NCI-H526 treated with DMSO at 0.1 percent for 48 hours (cell line): ENCODE measurements at places on chromosomes 6 and 20.

- DNase-seq, result no peak
Observed at GRCh38 chr20:54643761-54644160, 168.4 kb downstream of the DOK5 start.

DNA sequence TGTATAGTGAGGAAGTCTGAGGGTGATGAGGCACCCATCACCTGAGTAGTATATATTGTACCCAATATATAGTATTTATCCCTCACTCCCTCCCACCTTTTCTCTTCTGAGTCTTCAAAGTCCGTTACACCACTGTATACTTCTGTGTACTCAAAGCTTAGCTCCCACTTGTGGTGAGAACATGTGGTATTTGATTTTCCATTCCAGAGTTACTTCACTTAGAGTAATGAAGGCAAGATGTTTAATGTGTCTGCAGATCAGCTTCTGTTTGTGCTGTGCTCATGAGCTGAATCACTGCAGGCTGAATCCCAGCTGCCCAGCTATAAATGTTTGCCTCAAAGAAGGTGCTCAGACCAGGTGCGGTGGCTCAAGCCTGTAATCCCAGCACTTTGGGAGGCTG is 139.3 kb upstream of the FOXA2 start:
- DNase-seq, result no peak

GRCh38 chr20:23257848-23258746 is 92.5 kb upstream of the NXT1 start:
- no peak for DNase-seq

DNA sequence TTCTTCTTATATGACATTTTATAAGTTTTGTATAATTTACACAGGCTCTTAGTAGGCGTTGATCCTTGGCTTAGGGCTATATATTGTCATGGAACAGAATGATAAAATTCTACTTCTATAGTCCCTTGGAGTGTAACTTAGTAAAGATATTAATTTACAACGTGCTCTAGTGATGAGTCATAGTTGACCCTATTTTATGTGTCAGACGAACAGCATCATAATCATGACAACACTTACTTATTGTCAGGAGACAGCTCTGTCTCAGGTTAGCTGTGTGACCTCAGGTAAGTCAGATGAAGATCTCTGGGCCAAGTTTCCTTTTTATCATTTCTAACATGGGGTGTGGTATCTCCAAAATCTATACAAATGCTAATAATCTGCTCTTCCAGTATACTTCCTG is 473.5 kb downstream of the UTRN start:
- no peak for DNase-seq

GRCh38 chr6:150119173-150119572 is 23.7 kb upstream of the PPP1R14C start:
- DNase-seq, result no peak

GRCh38 chr6:34172961-34173775 is 27.3 kb upstream of the GRM4 start:
- no peak for DNase-seq

GRCh38 chr20:48295445-48295903 is 510.2 kb upstream of the SULF2 start:
- DNase-seq, result no peak

DNA sequence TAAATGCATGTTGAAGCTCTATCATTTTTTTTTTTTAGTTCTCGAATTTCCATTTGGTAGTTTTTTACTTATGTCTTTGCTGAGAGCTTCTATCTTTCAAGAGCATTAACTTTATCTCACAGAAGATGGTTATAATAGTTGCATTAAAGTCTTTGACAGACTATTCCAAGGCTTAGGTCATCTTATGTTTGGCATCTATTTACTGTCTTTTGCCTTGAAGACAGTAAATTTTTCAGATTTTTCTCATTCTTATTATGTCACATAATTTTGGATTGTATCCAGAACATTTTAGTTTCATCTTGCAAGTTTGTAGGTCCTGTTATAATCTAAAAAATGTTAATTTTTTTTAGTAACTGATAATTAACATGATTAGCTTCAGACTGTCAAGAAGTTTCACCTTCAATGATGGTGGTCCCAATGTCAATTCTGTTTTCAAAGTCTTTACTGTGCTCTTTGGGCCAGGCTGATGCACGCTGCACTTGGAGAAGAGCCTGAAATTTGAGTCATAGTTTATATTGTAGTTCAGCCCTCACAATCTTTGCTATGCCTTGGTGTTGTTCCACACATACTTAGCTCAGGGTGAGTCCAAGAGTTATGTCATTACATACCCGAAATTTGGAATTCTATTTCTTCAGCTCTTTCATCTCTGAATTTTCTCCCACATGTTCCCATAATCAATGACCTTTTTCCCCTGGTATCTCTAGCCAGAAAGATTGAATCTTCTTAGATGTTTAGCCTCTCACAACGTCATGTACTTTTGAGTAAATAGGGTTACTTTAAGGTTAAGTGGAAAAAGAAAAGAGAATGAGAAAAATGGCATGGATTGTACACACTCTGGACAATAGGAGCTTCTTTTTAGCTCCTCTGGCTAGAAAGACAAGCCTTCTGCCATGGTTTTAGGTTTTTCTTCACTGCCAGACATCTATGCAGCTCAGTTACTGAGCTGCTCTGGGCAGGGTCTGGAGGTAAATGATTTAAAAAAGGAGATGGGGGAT is 110.3 kb upstream of the BTBD3 start:
- no peak for DNase-seq

- DNase-seq, result no peak
Observed at GRCh38 chr6:91744566-91744965, 1157.7 kb upstream of the MAP3K7 start.

DNA sequence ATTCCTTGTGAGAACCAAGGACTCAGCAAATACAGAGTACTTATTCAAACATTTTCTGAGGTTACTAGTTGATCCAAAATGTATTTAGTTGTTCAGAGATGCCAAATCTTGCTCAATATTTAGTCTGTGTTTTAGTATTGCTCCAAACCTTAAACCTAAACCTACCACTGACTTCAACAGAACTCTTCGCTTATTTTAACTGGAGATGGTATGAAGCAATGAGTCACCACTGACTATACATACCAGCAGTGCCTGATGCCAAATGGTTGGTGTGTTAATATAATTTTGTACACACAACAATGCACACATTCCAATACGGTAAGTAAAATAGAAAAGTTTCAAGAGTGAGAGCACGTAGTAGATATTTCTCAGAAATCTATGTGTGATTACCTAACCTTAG is 1.9 kb upstream of the SPTLC3 start:
- no peak for DNase-seq
